Stimulated activated naive B cell treated with anti-CD40 and anti-IgM and Interleukin-4, amounts not matched to agents 10 μg/mL and 1 μg/mL and 100 μg/mL, for 72 hours (primary cell): ENCODE measurements at places on chromosomes 4 and X.
A peak's percentile ranks its signal among the peaks of the same experiment; 100 is the strongest.

GRCh38 chr4:173934201-173934600 is 349.3 kb downstream of the FBXO8 start:
- DNase-seq, result no peak

DNA sequence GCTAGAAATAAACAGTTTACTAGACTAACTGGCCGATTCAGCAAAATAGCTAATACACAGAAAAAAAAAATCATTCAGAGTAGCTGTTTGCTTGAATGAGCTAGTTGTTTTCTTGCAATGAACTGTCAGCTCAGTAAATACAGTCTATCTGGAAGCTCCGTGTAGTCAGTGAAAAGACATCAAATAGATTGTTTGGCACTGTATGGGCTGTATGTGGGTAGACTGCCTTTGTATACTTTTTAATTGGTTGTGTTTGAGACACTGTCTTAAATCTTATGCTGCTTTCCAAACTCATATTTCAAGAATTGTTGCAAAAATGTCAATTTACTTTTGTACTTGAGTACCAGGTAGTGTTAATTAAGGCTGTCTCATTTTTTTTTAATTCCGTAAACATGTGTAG is 61.6 kb upstream of the GPR174 start:
- DNase-seq, result no peak

GRCh38 chrX:7828594-7828993 is 14.4 kb upstream of the VCX start:
- DNase-seq, result no peak

GRCh38 chrX:3532581-3533085 is 180.8 kb downstream of the PRKX start:
- no peak for DNase-seq

GRCh38 chrX:41014776-41015360 is 70.4 kb upstream of the USP9X start:
- DNase-seq, result no peak

GRCh38 chrX:52821079-52821760 is 10.1 kb downstream of the XAGE5 start:
- no peak for DNase-seq

GRCh38 chr4:176034499-176034898 is 31.1 kb upstream of the WDR17 start:
- DNase-seq, result no peak

DNA sequence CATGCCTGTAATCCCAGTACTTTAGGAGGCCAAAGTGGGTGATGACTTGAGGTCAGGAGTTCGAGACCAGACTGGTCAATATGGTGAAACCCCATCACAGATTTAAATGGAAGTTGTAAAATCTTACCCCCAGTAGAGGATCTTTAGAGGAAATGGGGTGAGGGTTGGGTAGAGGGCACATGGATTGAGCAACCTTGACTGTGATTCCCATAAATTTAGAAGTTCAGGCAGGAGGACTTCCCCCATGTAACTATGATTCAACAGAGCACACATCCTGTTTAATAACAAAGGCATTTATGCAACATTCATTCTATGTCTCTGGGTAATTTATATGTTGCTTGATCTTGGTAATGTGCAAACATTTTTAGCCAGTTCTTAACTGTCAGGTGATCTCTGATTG is 143.1 kb downstream of the RBM47 start:
- DNase-seq, result no peak

DNA sequence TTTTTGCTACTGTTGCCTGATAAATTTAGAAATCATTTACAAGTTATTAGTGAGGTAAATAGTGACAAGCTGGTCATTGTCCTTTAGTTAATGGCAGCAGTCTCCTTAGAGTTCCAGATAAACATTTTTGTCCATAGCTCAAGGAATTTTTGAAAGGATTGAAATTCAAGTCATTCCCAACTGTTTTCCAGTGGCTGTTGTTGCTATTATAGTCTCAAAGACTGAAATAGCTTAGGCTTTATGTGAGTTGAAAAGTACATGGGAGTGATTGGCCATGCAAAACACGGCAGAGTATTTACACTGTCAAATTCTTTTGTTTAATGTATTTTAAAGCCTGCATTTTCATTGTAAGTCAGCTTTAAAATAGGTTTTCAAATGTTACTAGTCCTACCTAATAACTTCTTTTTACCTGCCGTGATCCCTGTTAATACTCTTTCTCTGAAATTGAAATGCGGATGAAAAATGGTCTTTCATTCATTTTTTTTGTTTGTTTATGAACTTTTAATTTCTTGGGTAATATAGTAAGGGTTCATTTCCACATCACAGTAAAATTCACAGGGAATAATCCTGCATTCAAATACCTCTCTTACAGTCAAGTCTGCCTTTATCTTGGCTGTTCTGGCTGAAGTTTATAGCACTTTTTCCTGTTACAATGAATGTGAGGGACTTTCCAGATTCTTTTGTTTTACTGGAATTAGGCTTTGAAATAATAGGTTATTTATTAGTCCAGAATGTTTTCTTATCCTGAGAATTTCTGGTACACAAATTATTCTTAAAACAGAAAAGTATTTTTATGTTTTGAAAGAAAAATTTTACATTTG is 85.1 kb downstream of the PDLIM5 start:
- no peak for DNase-seq

DNA sequence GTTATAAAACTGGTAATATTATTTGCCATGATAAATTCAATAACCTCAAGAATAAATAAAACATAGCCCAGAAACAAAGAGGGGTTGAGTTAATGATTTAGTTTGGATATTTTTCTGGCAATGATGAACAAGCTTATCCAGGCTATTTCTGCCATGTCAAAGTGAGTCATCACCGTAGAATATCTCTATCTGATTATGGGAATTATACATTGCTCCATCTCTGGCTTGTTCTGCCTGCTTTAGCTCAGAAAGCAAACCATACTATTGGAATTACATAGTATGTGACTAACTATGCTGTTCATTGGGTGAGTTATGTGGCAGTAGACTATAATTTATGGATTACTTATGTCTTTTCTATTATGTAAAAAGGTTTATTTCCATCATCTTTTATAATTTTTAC is 680.1 kb upstream of the AADAT start:
- DNase-seq, result no peak

GRCh38 chr4:153107246-153107645 is 97.0 kb upstream of the TRIM2 start:
- DNase-seq, result no peak

DNA sequence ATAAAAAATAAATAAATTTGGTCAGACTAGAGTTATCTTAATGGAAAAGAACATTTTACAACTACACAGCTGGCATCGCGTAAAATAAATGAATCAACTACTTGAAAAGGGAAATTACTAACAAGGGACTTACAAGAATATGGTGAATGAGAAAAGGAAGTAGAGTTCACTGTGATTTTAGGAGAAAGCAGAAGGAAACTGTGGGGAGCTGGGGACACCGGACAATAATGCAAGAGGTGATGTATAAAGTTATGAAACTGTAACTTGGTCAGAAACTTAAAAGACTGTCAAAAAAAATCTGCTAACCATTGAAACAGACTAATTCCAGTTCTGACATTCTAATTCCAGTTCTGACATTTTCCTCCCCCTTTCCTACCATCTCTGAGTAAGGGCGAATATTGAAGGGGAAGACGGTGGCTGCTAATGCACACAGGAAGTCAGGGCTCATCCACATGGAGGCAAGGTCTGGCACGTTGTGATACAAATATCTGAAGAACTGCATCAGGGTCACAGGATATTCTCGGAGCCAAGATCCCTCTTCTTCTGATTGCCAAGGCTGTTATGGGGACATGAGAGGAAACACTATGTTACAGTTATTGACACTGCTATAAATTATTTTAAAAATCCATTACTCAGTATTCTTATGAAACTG is 170.5 kb downstream of the CDS1 start:
- DNase-seq, result no peak

DNA sequence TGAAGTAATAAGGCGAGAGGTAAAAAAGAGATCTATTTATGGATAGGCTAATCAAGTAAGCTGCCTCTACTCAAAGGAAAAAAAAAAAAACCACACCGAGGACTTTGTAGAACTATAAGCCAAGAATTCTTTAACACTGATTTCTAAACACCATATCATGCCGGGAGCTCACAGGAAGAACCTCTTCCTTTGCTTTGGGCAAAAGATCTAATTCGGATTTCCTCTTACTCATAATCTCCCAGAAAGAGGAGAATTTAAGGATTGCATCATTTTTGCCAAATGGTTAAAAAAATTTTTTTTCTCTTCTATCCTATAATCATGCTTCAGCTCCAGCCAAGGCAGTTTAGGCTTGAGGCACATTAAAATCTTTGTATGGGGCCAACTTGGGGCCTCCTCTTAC is 95.5 kb downstream of the ZNF827 start:
- DNase-seq, result no peak

- DNase-seq, result no peak
Measured at GRCh38 chrX:46666831-46667230, 92.1 kb downstream of the SLC9A7 start.

GRCh38 chrX:87468941-87469340 is 48.7 kb upstream of the KLHL4 start:
- no peak for DNase-seq

GRCh38 chr4:72446353-72447055 is 122.5 kb downstream of the ADAMTS3 start:
- no peak for DNase-seq

DNA sequence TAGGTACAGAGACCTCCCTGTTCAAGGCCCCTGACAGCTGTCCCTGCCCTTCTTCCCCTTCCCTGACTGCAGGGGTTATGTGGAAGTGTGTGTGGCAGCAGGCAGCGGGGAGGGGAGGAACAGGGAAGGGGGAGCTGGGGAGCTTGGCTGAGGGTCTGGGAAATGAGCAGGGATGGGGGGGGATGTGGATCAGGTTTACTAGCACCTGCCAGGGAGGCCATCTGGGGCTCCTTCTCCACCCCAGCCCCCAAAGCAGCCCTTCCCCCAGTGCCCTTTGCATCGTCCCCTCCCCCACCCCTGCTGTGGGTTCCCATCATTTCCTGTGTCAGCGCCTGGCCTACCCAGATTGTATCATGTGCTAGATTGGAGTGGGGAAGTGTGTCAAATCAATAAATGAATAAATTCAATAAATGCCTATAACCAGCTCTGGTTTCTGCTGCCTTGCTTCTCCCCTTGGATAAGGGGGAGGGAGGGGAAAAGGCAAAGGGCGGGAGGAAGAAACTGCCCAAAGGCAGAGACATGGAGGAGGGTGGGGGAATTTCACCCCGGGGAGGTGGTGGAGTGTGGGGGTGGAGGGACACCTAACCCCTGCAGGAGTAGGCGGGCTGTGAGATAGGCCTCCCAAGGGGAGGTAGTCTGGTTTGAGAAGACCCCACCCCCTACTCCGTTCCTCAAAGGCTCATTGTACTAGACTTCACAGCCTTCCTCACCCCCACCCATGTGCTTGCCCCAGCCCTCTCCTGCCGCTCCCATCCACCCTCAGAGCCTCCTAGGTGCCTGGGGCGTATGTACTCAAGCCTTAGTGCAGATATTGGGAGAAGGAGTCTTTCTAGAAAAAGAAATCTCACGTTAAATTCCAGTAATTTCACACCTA is 3.2 kb downstream of the CXorf65 start:
- peak; percentile 12 for DNase-seq
